Activated CD8-positive, alpha-beta memory T cell treated with anti-CD3 and anti-CD28 coated beads, Interleukin-2, amount 10 ng/mL, durations not matched to agents 7 days and 5 days (primary cell): ENCODE measurements at places on chromosomes 7 and 10. TPM values are rescaled to one million over a fixed set of nuclear protein-coding genes. Genes with fewer than 3 reads are reported as not detected.

Gene LLCFC1
- not detected for total RNA-seq

Gene UCN3
- not detected for total RNA-seq

Gene LRRC4
- total RNA-seq = not detected

Gene MINDY4
- 1.3 TPM for total RNA-seq

GRCh38 chr10:48496105-48496830 lies 108.6 kb downstream of the ARHGAP22 start:
- no peak overlapping the region for H3K4me3 ChIP-seq
- H3K36me3 ChIP-seq = no peaks in the 10 kb centered on the region
- no peak for DNase-seq
- no peak overlapping the region for H3K27ac ChIP-seq
- H3K4me1 ChIP-seq = peaks cover 23% of the 10 kb centered on the region
- H3K27me3 ChIP-seq = peaks cover 11% of the 10 kb centered on the region

DNA sequence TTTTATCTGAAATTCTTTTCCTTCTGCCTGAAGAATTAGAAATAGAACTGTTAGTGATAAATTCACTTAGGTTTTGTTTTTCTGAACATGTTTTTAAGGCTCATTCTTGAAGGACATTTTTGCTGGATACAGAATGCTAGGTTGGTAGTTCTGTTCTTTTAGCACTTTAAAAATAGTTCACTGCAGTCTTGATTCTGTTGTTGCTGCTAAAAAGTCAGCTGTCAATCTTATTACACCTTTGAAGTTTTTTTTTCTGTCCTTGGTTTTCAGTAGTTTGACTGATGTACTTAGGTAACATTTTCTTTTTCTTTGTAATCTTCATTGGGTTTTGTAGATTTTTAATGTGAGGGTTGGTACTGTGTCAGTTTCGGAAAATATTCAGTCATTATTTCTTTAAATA lies 48.7 kb downstream of the C1GALT1 start:
- H3K4me3 ChIP-seq = no peak overlapping the region
- no peak overlapping the region for H3K27ac ChIP-seq
- peaks cover 59% of the 10 kb centered on the region for H3K36me3 ChIP-seq
- DNase-seq = no peak
- no peaks in the 10 kb centered on the region for H3K27me3 ChIP-seq

GRCh38 chr7:116511552-116512519 lies 12.3 kb downstream of the CAV2 start:
- H3K4me3 ChIP-seq = peak overlapping the region; percentile 85
- H3K27ac ChIP-seq = peak overlapping the region; percentile 84
- H3K36me3 ChIP-seq = no peaks in the 10 kb centered on the region
- H3K4me1 ChIP-seq = peaks cover 19% of the 10 kb centered on the region

DNA sequence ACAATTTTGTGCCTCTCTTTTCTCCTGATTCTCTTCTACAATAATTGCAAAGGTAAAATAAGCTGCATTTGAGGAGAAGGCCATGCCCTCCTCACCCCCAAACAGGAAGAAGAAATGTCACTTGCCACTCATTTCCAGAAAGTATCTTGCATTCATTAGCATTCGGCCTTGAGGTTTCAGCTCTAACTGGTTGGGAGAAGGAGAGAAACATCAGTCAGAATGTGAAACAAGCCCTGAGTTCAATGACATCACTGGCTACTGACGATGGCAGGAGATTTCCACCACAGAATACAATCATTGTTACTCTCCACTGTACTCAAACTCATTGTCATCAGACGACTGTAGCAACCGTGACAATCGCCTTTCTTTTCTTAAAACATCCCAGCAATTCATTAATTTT lies 72.8 kb downstream of the PRKCQ start:
- peaks cover 53% of the 10 kb centered on the region for H3K4me1 ChIP-seq
- peaks cover 83% of the 10 kb centered on the region for H3K36me3 ChIP-seq
- peak overlapping the region; percentile 90 for H3K27ac ChIP-seq
- no peaks in the 10 kb centered on the region for H3K27me3 ChIP-seq

DNA sequence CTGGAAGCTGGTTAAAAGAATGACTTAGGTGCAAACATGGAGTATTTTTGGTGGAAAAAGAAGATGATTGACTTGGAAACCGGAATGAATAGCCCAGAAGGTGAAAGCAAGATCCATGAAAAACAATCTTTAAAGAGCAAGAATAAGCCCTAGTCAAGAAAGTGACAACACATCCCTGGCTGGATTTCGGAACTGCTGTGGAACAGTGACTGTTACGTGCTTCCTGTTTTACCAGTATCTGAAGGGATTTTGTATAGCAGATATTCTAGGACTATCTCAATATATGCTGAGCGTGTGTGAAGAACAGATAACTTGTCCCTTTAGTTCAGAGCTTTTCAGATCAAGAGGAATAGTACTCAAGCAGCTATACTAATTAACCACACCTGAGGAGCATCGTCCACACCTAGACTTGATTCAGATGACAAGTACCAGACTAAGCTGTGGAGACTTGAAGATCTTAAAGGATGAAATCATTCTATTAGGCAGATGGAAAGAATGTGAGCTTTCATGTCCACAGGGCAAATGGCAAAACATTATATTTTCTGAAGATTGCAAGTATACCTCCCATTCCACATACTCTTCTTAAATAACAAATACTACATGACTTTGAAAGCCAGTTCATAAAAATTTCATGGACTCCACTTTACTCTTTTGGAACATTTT lies 11.5 kb upstream of the TES start:
- DNase-seq = no peak
- H3K27me3 ChIP-seq = peaks cover 10% of the 10 kb centered on the region
- no peaks in the 10 kb centered on the region for H3K4me1 ChIP-seq
- H3K4me3 ChIP-seq = no peak overlapping the region
- no peak overlapping the region for H3K27ac ChIP-seq

GRCh38 chr10:126704649-126705048 lies 34.2 kb upstream of the C10orf90 start:
- no peak overlapping the region for H3K4me3 ChIP-seq
- H3K4me1 ChIP-seq = no peaks in the 10 kb centered on the region
- H3K36me3 ChIP-seq = no peaks in the 10 kb centered on the region

DNA sequence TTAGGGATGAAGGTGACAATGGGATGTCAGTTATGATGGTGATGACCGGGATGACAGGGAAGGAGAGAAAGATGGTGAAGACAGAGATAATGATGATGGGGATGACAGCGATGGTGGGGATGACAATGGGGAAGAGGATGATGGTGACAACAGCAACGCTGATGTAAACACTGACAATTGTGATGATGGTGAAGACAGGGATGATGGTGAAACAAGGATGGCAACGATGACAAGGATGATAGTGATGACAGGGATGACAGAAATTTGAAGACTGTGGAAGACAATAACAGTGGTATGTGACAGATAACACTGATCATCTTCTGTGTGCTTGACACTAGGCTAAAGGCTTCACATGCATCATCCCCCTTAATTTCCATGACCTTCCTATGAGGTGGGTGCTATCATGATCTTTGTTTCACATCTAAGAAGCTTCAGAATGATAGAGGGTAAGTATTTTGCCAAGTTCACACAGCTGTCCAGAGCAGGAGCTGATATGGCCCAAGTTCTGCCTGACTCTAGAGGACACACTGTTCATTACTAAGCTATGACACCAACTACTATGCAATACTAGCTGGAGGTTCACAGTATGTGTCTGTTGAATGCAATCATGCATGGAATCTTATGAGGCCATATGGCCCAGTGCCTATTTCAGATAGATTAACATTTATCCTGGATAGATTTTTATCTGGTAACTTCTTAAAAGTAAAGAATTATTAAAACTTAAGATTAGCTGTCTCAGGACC lies 105.6 kb downstream of the RNLS start:
- DNase-seq = no peak
- no peaks in the 10 kb centered on the region for H3K36me3 ChIP-seq
- no peaks in the 10 kb centered on the region for H3K27me3 ChIP-seq
- H3K4me3 ChIP-seq = no peak overlapping the region
- H3K4me1 ChIP-seq = no peaks in the 10 kb centered on the region

DNA sequence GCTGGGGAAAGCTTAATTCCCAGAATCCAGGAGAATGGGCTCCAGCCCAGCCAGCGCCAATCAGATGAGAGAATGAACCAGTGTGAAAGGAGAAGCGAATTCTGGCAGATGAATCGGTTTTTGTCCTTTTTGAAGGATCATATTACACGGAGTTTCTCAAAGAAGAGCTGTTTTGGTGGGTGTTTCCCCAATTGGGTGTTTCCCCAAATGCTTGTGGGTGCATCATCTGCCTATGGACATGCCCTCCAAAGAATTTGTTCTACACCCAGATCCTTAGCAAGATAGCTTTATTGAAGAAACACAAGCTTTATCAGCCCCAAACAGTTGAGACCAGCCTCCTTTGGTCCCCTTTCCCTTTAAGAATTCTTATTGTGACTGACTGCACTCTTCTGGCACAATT lies 186.5 kb upstream of the GPR26 start:
- no peak overlapping the region for H3K4me3 ChIP-seq
- H3K4me1 ChIP-seq = peaks cover 1% of the 10 kb centered on the region
- H3K27me3 ChIP-seq = peaks cover 6% of the 10 kb centered on the region
- DNase-seq = no peak

DNA sequence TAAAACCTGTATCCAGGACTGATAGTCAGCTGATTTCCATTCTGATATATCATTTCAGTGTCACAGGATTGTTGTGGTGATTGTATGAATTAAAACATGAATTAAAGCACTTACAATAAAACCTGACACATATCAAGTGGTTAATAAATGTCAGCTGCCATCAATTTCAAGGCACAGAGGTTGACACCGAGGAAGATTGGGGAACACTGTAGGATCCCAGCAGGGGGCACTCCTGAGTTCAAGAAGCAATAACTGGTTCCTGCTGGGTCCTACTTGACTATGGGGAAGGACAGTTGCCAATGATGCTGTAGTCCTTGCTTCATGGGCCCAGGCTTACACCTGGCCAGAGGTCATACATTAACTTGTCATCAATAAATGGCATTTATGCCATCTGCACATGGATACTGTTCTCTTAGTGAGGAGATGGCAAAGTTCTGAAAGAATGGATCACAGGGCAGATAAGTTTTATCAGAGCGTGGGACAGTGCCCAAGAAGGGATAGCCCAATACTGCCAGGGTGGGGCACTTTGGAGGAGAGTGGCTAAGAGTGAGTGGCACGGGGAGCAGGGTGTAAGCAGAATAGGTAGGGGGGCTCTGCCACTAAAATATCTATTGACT lies 24.1 kb downstream of the FZD1 start:
- H3K27me3 ChIP-seq = no peaks in the 10 kb centered on the region
- H3K4me3 ChIP-seq = no peak overlapping the region
- no peak for DNase-seq

GRCh38 chr7:27088002-27088922 lies 7.5 kb downstream of the HOXA1 start:
- peaks cover 6% of the 10 kb centered on the region for H3K36me3 ChIP-seq
- H3K27me3 ChIP-seq = peaks cover 73% of the 10 kb centered on the region
- H3K4me3 ChIP-seq = no peak overlapping the region
- no peak for DNase-seq
- H3K27ac ChIP-seq = no peak overlapping the region

DNA sequence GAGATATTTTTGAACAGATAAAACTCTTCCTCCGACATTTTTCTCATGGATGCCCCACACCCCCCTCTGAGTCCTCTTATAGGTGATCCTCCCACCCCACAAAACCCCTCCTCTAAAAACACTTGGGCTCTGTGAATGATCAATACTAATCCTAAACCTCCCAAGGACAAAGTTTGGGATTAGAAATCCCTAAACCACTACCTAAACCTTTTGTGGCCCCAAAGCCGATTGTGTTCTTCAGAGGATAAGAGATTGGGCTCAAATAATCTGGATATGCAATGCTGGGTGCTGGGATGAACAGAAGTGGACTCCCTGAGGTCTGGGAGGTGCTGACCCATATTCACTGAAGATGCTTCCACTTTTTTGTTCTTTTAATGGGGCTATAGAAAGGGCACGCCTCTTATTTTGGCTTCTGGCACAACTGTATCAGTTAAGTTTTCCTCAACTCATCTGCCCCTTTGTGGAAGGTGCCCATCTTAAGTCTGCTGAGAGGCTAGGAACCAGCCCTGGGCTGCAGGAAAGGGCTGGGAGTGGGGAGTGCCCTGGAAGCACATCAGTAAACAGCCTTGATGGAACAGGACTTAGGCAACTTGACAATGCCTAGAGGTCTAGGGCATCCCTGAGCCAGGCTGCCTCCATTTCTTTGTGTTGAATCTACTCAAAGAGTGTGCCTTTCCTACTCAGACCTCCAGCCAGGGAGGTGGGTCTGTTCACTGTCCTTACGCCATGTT lies at the start of gene OPN1SW:
Gene OPN1SW (minus strand): TSS at position 51 of the 731 bp plus-strand sequence. CDS start 13 bp downstream, at position 38.
- no peak within 1 kb of the TSS for H3K27ac ChIP-seq
- no peak within 1 kb of the TSS for H3K4me3 ChIP-seq
- H3K4me1 ChIP-seq = no peaks in the 10 kb centered on the region
- H3K27me3 ChIP-seq = peaks cover 4% of the 10 kb centered on the region
- no peak for DNase-seq

DNA sequence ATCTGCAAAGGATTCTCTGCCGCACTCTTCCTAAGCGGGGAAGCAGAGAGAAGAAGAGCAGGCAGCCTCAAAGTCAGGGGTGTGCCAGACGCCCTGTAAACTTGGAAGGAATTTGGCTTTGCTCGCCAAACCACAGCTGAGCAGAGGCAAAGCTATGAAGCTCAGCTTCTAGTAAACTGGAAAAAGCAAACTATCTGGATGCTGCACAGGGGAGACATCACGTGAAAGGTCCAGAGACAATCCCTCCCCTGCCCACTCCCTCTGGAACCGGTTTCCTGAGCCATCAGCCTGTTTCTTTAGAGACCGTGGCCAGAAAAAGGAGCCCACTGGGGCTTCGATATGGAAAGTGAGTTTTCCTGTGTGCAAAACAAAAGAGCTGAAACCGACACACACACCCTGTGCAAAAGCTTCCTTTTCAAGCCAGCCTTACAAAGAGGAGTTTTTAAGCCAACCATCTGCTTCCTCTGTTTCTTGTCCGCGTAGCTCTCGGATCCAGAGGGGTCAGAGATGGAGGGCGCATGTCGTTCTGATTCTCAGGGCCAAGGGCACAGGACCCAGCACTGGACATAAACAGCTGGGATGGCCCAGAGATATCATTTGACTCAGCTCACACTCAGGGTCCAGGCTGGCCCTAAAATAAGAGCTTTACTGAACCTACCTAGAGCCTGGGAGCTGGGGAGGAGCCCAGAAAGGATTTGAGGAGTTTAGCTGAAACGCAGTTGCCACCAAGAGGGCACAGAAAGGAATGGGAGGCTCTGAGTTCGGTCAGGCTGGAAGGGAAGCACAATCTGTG lies 58.2 kb upstream of the DNAAF5 start:
- H3K36me3 ChIP-seq = peaks cover 11% of the 10 kb centered on the region
- DNase-seq = no peak
- H3K4me3 ChIP-seq = no peak overlapping the region
- no peak overlapping the region for H3K27ac ChIP-seq
- H3K4me1 ChIP-seq = no peaks in the 10 kb centered on the region

- H3K36me3 ChIP-seq = no peaks in the 10 kb centered on the region
- no peaks in the 10 kb centered on the region for H3K27me3 ChIP-seq
- no peak for DNase-seq
- H3K4me3 ChIP-seq = no peak overlapping the region
Measured at GRCh38 chr10:20004087-20004523, 187.9 kb downstream of the PLXDC2 start.
